CD4-positive, alpha-beta T cell treated with Interleukin-6 at 100 ng/mL for 8 hours (primary cell): ENCODE measurements at places on chromosomes 1 and 21.
A peak's percentile ranks its signal among the peaks of the same experiment; 100 is the strongest.

DNA sequence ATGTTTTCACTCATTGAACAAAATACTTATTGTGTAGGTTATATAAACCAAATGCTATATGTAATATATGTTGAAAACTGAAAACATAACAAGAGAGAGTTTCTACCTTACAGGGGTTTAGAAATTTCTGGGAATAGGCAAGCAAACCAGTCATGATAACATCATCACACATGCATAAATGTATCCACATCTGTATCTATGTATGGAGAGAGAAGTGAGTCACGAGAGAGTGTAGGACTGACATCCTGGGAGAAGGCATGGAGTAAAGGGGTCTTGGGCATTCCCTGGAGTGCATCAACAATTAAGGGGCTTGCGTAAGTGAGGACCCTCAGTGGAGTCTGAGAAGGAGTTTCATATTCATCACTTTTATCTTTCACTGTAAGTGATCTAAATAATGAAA is 65.5 kb downstream of the PCNX2 start:
- DNase-seq, result no peak

DNA sequence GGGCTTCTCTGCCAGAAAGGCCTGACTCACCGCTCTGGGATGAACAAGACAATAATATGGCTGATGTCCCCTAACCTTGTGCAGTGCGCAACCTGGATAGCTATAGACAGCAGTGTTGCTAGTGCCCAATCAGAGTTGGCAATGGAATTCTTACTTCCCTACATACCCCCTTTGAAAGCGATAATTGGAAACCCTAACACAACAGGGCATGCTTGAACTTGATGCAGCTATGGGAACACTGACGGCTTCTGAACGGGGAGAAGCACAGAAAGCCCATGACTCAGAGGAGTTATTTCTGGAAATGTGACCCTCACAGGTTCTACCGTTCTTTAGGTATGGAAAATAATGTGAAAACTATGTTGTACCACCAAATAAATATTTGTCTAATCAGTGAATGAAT is 200.6 kb downstream of the TRABD2B start:
- no peak for DNase-seq

DNA sequence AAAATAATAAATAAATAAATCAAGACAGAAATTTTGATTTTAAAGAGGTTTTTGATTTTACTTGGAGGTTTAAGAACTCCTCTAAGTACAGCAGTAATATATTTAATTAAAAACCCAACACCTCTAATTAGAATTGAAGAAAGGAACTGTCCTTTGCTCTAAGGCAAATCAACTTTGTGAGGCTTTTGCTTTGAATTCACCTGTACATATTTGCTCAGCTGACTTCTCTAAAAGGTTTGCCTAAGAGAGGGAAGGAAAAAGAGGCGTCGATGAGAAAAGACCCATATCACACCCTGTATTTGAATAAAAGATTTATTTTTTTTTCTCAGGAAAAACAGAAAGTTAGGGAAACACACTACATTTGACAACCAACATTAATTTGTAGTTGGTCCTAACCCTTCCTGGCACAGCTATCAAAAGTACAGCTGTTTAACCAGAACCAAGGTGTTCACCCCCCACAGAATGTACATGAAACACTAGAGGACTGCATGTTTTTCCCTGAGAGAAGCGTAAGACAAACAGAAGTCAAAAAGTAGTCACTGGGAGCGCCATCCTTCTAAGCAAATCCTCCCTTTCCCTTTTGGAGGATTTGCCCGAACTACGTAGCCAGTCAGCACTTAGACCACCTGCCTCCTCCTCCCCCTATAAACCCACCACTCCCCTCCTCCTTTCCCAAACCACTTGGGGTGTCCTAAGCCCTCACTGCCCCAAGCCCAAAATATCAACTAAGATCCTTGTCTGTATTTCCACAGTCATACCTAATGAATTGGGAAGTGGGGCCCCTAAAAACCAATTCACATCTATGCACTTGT is 4.9 kb downstream of the MCL1 start:
- DNase-seq, result no peak

GRCh38 chr1:45552331-45552730 is 1.7 kb downstream of the AKR1A1 start:
- no peak for DNase-seq

GRCh38 chr1:21550866-21551475 is 41.7 kb downstream of the ALPL start:
- no peak for DNase-seq

- DNase-seq, result no peak
These were observed 19.1 kb upstream of the QSOX1 start for GRCh38 chr1:180135535-180135934.

GRCh38 chr1:198651650-198652400 is 13.0 kb downstream of the PTPRC start:
- no peak for DNase-seq

DNA sequence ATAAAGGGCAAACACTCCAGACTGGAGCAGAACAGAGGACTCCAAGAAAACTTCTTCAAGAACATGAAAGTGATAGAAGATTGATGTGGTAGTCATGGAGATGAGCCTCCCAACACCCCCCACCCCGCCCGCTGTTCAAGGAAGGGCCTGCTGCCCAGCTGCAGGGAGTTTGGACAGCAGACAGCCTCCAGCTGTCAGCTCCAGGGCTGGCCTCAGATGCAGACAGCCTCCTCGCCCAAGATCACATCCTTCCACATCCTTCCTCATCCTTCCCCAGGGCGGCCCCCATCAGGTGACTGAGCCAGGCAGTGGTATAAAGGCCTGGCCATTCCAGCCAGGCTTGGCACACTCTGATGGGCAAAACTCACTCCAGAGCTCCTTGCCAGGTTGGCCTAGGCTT is 24.6 kb downstream of the HMGN2 start:
- no peak for DNase-seq

DNA sequence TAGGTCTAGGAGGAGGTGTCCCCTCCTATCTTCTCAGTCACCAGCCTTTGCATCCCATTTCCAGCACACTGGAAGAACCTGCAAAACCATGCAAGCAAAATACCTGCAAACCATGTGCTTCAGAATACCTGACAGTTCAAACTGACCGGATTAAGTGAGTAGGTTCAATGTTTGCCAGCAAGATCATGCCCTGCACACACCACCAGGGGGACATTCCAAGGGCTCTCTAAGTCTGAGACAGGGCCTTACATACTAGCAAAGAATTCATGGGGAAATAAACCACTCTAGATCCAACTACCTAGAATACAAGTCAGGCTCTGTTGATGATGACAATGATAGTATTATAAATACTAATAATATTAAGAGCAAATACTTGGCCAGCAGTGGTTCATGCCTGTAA is 27.6 kb downstream of the INPP5B start:
- DNase-seq, result no peak

DNA sequence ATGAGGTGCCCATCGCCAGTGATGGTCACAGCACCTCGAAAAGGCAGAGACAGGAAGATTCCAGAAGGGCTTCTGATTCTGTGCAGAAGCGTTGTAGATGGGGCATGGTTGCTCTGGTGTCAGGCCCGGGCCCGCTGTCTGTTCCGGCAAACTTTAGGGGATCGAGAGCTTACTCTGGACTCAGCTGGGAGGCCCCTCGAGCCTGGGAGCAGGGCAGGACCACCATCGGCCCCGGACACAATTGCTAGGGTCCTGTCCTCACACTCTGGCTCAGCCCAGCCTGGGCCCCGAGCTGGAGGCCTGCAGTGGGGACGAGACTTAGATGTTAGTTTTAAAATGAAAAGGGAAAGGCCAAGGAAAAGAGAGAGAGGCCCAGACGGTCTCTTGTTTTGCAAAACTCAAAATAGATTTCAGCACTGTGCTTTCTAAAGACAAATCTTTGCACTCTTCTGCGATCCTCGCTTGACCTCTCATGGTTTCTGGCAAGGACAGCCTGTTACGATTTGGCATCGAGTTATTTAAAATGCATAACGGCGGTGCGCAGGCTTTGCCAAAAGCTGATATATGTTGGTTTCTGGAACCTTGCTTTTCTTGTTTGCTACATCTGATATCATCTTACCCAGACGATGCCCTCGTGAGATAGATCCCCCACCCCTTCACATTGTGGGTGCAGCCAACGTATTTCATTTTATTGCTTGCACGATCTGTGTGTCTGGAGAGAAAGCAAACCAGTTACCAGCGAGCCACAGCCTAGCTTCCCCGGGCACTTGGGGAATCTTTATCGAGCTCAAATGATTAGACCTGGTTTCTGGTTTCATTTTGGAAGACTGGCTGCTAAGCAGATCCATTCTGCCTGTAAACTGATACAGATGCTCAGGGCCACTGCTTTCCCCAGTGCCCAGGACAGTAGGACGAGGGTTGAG is 58.0 kb downstream of the PRDM16 start:
- DNase-seq, result no peak

GRCh38 chr1:184693011-184693410 is 61.6 kb downstream of the EDEM3 start:
- DNase-seq, result no peak

- no peak for DNase-seq
These were observed at the start of gene AJAP1 for GRCh38 chr1:4653796-4654725. Gene AJAP1, plus strand, starts transcription at chr1:4654609. Its CDS starts 817 bp downstream, at chr1:4655426.

DNA sequence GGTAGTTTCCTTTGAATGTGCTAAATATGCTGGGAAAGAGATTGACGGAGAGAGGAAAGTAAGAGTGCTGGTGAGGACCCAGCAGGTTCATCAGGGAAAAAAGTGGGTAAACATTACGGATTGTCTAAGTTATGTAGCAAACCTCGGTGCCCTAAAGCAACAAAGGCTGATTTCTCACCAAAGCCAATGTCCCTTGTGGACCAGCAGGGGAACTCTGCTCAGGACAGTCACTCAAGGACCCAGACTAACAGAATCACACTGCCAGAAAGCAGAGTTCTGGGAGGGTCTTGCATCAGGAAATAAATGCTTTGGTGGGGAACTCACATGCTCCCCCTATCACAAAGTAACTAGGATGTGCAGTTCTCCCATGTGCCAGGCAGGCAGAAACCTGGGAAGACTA is 1.7 kb upstream of the IKBKE start:
- DNase-seq, result no peak

DNA sequence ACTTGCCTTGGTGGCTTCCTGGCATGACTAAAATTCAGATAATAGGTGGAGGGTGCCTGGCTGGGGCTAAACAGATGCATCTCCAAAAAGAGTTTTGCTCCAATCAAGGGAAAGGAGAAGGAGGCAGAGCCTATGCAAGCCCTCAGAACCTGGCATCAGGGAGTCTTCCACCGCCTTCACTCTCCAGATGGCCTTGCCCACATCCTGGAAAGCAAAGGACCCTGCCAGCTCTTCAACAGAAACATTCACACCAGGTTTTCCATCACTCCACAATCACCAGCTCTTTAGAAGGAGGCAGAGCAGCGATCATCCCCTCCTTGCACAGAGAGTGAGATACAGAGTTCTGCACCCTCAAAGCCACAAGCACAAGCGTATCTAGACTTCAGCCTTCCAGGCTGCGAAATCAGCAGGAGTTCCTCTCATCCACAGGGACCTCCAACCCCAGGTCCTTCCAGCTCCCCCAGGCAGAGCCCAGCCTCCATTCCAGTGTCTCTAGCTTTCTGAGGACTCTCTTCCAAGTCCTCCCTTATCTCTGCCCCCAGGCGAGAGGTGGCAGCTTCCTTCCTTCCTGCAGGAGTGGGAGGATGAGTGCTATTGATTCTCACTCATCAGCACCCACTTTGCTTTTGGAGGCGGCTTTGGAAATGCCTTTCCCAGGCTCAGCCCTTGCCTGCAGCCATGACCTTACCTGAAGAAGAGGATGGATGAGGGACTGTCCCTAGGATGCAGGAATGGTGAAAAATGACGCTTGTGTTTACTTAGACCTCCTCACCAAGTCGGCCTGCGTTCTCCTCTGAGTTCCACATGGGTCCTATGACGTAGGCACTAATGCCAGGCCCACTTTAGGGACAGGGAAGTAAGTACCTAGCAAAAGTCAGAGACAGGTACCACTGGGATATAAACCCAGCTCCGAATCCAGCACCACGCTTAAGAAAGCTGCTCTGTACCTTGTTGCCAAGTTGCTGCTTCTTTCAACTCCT is 75.4 kb downstream of the RIPK4 start:
- no peak for DNase-seq

DNA sequence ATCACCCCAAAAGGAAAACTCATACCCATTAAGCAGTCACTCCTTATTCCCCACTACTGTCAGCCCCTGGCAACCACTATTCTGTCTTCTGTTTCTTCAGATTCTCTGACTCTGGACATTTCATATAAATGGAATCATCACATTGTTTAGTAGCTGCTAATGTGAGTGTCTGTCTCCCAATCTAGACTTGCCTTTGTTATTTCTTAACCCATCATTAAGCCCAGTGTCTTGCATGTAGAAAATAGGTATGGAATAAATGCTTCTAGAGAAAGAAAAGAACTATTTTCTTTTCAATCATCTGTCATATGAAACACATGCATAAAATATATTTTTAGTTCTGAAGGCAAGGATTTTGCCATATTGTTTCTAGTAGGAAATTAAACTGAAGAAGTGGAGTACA is 610.0 kb downstream of the PLPP3 start:
- no peak for DNase-seq

DNA sequence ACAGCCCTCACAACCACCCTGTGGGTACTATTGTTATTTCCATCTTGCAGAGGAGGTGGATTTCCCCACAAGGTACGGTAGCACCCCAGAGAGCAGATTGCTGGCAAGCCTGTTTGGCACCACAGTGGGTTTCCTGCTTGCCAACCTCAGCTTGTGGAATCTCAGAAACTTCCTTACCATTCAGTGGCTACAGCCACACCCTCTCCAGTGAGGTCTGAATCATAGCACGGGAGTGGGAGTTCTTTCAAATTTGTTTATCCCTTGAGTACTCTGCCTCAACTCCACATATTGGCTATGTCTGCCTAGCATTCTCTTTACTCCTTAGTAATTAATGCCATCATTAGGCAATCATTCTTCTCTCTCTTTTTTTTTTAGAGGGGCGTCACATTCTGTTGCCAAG is 162.1 kb downstream of the PTPRU start:
- DNase-seq, result no peak

- peak; percentile 44 for DNase-seq
These were observed at the start of gene PDE9A for GRCh38 chr21:42653231-42654061. Gene PDE9A, plus strand, starts transcription at chr21:42653621. Its CDS starts 194 bp downstream, at chr21:42653815.

DNA sequence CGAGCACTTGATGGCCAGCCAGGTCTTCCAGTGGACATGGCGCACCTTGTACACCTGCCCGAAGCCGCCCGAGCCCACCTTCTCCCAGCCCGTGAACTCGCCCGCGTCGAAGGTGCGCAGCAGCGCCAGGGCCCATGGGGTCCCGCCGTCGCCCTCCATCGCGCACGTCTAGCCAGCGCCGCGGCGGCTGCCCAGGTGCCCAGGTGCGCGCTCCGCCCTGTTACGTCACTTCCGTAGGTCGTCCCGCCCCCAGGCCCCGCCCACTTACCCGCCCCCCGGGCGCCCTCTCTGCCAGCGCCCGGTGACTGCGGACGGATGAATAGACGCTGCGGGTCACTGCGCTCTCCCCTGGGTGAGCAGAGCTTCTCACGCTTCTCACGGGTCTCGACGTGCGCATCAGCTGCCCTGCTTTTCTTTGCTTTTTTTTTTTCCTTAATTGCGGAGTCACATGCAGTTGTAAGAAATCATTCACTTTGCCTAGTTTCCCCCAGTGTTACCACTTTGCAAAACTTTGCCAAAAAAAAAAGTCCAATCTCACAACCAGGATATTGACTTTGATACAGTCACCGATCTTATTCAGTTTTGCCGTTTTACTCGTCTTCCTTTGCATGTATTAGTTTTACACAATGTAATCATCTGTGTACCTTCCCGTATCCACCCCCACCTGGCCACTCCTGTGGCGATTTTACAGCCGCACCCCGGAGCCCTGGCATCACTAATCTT is at the start of gene RIPK4:
Gene RIPK4 (minus strand): TSS at position 170 of the 723 bp plus-strand sequence. CDS start 11 bp downstream, at position 159.
- DNase-seq, result peak; percentile 33
